HepG2 (cell line): ENCODE measurements at places on chromosomes 12 and 14. TPM values are rescaled to one million over a fixed set of nuclear protein-coding genes. Genes with fewer than 3 reads are reported as not detected.

DNA sequence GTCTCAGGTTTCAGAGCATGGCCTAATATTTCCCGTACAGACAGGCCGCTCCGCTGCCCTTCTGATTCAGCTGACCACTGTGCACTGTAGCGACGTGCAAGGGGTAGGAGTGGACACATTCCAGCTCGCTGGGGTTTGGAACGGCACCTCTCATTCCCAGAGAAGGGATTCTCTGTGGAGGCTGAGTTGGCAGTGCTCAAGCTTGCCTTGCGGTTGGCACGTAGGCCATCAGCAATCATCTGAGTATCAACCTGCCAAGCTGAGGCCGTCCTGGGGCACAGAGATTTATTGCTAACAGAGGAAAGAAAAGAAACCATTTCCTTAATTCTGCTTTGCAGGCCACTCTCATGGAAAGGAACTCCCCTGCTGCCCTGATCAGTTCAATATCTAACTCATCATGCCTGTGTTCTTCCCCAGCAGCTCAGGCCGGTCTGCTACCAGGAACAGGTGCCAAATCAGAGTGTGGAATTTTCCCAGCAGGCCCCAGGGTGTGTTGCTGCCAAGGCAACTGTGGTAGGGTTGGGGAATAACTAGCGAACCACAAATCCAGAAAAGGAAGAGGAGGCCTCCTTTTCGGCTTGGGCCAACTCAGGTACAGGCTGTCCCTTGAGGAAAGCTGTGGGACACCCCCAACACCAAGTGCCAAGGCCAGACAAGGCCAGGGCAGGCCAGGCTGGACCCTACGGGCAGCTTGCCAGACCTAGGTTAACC lies 92.5 kb downstream of the SSPN start:
- H3K4me1 ChIP-seq, result peaks cover 10% of the 10 kb centered on the region
- peaks cover 25% of the 10 kb centered on the region; the same call in 2 of the 3 replicates for H3K27me3 ChIP-seq
- no peak overlapping the region for H3K4me3 ChIP-seq
- H3K36me3 ChIP-seq, result no peaks in the 10 kb centered on the region
- no peak for DNase-seq

DNA sequence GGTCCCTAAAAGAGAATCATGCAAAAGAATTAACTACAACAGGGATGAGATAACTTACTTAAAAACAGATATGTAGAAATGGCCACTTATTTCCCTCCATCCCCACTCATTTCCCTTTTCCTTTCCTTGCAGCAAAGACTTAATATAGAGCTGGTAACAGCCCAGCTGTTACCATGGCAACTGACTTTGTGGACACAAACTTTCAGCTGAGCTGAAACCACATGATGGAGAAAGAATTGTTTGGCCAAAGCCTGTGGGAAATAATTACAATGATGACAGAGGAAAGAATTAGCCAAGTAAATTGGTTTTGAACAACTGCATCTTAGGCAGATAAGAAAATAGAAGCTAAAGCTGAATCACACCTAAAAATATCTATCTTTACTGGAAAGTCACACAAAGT lies 364.9 kb downstream of the GALC start:
- H3K4me1 ChIP-seq, result no peaks in the 10 kb centered on the region
- H3K4me3 ChIP-seq, result no peak overlapping the region
- peak; percentile 1 for DNase-seq
- H3K27ac ChIP-seq, result no peak overlapping the region
- no peaks in the 10 kb centered on the region for H3K36me3 ChIP-seq
- H3K27me3 ChIP-seq, result no peaks in the 10 kb centered on the region

DNA sequence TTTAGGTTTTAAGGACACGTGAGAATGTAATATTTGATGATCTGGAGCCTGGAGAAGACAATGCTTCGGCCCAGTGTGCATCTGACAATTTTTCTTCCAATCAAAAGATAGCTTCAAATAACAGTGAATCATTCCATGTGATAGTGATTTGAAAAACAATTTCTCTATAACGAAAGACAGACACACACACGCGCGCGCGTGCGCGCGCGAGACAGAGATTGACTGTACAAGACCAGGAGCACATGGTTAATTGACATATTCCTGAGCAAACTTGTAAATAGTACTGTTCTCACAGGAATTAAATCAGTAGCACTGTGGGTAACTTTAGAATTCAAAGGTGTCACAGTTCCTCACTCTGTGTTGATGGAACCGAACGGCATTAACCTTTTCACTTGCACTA lies 287.5 kb upstream of the LMO3 start:
- H3K27ac ChIP-seq, result no peak overlapping the region
- no peaks in the 10 kb centered on the region for H3K27me3 ChIP-seq
- H3K36me3 ChIP-seq, result no peaks in the 10 kb centered on the region
- no peaks in the 10 kb centered on the region for H3K4me1 ChIP-seq

DNA sequence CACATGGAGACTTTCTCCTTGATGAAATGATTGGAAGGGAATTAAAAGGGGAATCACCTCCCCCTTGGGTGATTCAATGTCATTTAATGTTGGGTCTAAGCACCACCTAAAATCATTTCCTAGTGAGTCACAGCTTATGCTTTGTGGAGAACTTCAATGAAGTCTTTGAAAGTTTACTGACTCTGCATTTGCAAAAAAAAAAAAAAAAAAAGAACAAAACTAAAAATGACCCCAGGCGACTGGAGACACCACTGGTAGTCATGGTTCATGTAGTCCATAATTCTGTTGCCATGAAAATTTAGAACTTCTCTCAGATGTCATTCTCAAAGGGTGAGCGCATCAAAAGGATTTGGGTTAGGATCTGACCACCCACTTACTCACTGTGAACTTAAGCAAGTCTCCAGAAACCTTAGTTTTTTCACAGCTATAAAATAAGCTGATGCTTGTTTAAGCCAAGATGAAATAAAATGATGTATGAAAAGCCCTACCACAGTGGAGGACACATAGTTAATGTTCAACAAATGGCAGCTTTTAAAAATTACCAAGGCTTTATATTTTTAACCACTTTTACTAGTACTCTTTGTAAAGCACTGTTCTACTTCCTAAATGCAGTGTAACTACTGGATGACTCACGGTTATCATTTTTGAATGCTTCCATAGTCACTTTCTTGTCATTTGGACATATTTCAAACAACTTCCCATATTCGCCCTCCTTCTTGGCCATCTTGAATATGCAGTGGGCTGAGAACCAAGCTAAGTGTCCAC lies 18.1 kb upstream of the KSR2 start:
- H3K4me1 ChIP-seq, result 0 out of 2 replicates have a peak, but pooled peaks cover 6% of the 10 kb centered on the region
- no peaks in the 10 kb centered on the region for H3K36me3 ChIP-seq
- H3K27ac ChIP-seq, result no peak overlapping the region
- H3K27me3 ChIP-seq, result no peaks in the 10 kb centered on the region
- no peak for DNase-seq
- no peak overlapping the region for H3K4me3 ChIP-seq

The ALDH1L2 gene
- 0.40 and 0.87 TPM in 2 replicates for total RNA-seq

DNA sequence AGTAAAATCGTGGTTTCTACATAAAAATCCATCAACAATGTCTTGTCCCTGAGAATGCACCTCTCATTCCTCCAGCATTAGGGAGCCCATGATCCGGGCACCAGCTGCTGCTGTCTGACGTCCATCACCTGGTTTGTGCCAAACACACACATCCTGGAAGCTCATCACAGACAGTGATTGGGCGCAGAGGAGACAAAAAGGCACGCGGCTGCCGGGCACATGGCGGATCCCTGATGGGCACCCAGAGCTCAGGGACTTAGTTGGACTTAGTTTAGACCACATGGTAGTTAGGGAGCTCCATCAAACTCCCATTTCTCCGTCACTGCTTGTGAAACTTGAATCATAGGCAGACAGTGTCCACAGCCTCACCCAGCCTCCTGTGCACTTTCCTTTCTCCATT lies 1059.3 kb downstream of the TMEM121 start:
- H3K4me3 ChIP-seq, result no peak overlapping the region
- no peak for DNase-seq
- no peaks in the 10 kb centered on the region for H3K36me3 ChIP-seq
- no peak overlapping the region for H3K27ac ChIP-seq

- no peak overlapping the region for H3K27ac ChIP-seq
- H3K4me1 ChIP-seq, result no peaks in the 10 kb centered on the region
- H3K36me3 ChIP-seq, result no peaks in the 10 kb centered on the region
- H3K4me3 ChIP-seq, result no peak overlapping the region
Measured at GRCh38 chr14:87066221-87066817, 926.7 kb downstream of the GALC start.

- H3K27ac ChIP-seq, result no peak overlapping the region
- no peak overlapping the region for H3K4me3 ChIP-seq
- no peak for DNase-seq
- H3K36me3 ChIP-seq, result no peaks in the 10 kb centered on the region
- no peaks in the 10 kb centered on the region for H3K4me1 ChIP-seq
- H3K27me3 ChIP-seq, result no peaks in the 10 kb centered on the region
Measured at GRCh38 chr12:97424911-97425310, 37.7 kb upstream of the RMST start.

The CPNE6 gene
- not detected in 2 replicates for total RNA-seq

DNA sequence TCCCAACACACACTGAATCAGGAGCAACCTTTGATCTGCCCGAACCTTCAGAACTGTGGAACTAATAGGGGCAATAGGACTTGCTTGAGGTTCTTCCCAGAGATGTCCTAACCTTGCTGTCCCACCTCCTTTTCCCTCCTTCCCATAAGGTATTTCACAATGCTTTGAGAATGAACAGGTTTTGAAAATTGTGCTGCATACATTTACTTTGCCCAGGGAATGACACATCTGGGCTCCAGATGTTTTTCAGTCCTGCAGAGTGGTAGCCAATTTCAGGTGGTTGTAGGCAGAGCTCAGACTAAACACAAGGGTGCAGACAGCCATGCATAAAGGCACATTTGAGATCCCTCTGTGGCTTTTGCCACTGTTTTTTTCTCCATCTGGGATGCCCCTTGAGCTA lies 206.7 kb upstream of the PWP1 start:
- H3K4me3 ChIP-seq, result no peak overlapping the region
- H3K27ac ChIP-seq, result no peak overlapping the region
- no peak for DNase-seq

The CLEC4D gene
- not detected in 2 replicates for total RNA-seq

- peaks cover 16% of the 10 kb centered on the region; the same call in 1 of the 3 replicates for H3K36me3 ChIP-seq
- no peaks in the 10 kb centered on the region for H3K27me3 ChIP-seq
Measured at GRCh38 chr12:124406043-124406442, 111.2 kb downstream of the RFLNA start.

GRCh38 chr12:109870648-109871047 lies 9.7 kb downstream of the GLTP start:
- peaks cover 42% of the 10 kb centered on the region for H3K4me1 ChIP-seq
- H3K27me3 ChIP-seq, result no peaks in the 10 kb centered on the region
- H3K36me3 ChIP-seq, result no peaks in the 10 kb centered on the region; the same call in 1 of the 2 replicates
- no peak for DNase-seq

- no peaks in the 10 kb centered on the region; the same call in 1 of the 2 replicates for H3K27me3 ChIP-seq
- H3K27ac ChIP-seq, result no peak overlapping the region
- H3K36me3 ChIP-seq, result no peaks in the 10 kb centered on the region
- no peaks in the 10 kb centered on the region for H3K4me1 ChIP-seq
- DNase-seq, result no peak
- no peak overlapping the region for H3K4me3 ChIP-seq
Measured at GRCh38 chr12:111160350-111161241, 208.3 kb downstream of the PHETA1 start.

GRCh38 chr12:6374786-6375160 lies 590 bp downstream of the SCNN1A start:
- peak overlapping the region; percentile 16 for H3K27ac ChIP-seq
- H3K27me3 ChIP-seq, result peaks cover 21% of the 10 kb centered on the region; the same call in 2 of the 3 replicates
- DNase-seq, result no peak
- peaks cover 86% of the 10 kb centered on the region for H3K4me1 ChIP-seq
- peak overlapping the region; percentile 41 for H3K4me3 ChIP-seq

DNA sequence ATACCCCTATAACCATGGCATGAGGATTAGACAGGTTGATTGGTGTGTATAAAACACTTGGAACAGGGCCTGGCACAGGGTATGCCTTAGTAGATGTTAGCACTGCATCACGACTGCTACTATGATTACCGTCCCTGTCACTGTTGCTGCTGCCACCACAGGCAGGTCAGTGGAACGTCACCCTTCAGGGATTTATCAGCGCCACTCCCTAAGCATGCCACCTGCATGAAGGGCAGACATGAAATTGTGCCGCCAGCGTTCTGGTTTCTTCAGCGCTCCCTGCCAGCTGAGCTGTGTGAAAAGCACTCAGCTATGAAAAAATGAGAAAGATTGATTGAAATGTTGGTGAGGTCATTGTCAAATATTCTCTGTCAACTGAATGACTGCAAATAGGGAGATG lies 477.0 kb downstream of the DPF3 start:
- H3K36me3 ChIP-seq, result no peaks in the 10 kb centered on the region
- DNase-seq, result peak; percentile 7
- no peak overlapping the region for H3K27ac ChIP-seq
- H3K4me1 ChIP-seq, result no peaks in the 10 kb centered on the region
- no peak overlapping the region for H3K4me3 ChIP-seq
- H3K27me3 ChIP-seq, result no peaks in the 10 kb centered on the region

The ATP23 gene
- total RNA-seq, result 12.1 and 13.1 TPM in 2 replicates

GRCh38 chr14:101230161-101230850 lies 326.8 kb upstream of the RTL1 start:
- H3K27me3 ChIP-seq, result 0 out of 3 replicates have a peak, but pooled peaks cover 11% of the 10 kb centered on the region
- H3K4me1 ChIP-seq, result peaks cover 48% of the 10 kb centered on the region
- DNase-seq, result no peak
- no peak overlapping the region for H3K4me3 ChIP-seq

DNA sequence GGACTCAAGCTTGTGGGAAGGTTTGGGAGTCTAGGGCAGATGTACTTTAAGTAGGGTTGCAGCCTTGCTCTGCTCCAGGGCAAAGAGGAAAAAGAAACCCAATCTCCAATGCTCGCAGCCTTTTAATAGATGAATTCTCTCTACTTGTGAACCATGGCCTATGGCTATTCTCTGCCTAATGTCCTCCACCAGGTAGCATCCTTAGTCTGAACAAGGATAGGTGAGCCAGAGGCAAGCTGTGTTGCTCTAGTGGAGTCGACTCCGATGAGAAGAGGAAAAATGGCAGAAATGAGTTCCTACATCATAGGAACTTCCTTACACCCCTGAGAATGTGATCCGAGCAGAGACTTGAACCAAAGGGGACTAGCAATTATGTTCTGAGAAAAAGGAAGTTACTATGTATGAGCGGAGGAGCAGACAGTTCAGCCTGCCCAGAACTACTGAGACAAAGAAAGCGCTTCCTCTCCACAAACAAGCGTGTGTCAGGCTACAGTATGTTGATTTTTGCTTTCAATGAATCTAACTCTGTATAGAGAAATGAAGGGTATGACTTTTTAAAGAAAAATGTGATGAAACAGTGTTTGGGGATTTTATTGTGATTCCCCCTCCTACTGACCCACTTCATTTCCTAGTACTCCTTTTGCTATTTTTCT lies 153.6 kb upstream of the ARID2 start:
- H3K27ac ChIP-seq, result no peak overlapping the region
- no peaks in the 10 kb centered on the region for H3K4me1 ChIP-seq
- DNase-seq, result no peak

DNA sequence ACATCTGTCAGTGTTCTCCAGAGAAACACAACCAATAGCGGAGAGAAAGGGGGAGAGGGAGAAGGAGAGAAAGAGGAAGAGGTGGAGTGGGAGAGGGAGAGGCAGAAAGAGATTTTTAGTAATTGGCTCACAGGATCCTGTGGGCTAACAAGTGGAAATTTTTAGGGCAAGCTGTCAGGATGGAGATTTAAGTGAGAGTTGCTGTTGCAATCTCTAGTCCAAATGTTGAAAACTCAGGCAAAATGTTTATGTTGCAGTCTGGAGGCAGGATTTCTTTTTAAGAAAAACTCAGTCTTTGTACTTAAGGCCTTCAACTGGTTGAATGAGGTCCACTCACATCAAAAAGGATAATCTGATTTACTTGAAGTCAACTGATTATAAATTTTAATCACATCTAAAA lies 12.5 kb upstream of the GLIPR1L2 start:
- DNase-seq, result no peak
- no peak overlapping the region for H3K4me3 ChIP-seq
- H3K4me1 ChIP-seq, result no peaks in the 10 kb centered on the region
- H3K27me3 ChIP-seq, result no peaks in the 10 kb centered on the region
- no peak overlapping the region for H3K27ac ChIP-seq
